Globus pallidus (tissue), 1 donor: ENCODE measurements at places on chromosomes 2 and 18.

DNA sequence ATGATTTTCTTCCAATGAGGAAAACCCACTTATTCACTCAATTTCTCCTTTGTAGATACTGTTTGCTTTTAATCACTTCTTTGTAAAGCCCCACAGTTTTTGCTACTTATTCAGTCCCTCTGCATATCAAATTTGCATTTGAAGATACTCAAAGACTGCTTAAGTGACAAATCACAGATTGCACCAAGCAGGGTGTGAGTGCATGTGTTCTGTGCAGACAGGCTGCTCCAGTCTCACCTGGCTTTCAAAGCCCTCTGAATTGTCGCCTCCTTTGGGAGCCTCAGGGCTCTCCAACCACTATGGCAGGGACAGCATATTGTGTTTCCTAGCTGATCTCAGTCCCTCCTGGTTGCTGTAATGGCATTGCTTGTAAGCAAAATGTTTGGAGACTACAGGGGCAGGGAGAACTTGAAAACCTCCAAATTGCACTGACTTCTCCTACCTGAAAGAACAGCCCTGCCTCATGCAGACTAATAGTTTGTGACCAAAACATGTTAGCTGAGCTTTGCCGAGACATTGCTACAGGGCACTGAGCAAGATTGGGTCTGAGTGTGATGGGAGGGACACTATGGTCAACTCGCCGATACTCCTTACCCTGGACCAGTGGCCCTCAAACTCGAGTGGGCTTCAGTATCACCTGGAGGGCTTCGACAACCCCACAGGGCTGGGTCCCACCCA, 96.8 kb downstream of the POLE4 start:
- no peak for DNase-seq

DNA sequence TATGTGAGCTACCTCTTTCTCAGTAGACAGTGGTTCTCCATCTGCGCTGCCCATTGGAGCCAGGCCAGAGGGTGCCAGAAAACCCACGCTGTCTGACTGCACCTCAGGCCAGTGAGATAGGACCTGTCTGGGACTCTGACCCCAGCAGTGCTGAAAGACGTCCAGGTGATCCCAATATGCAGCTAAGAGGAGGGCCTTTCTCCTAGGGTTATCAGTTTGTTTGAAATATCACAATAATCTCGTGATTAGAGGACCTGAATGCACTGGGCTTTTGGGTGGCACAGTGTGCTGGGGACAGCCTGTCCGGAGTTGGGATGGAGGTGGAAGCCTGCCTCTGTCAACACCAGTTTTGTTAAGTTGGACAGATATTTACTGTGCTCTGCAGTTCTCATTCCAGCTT, 216.3 kb downstream of the LDLRAD4 start:
- DNase-seq: no peak

DNA sequence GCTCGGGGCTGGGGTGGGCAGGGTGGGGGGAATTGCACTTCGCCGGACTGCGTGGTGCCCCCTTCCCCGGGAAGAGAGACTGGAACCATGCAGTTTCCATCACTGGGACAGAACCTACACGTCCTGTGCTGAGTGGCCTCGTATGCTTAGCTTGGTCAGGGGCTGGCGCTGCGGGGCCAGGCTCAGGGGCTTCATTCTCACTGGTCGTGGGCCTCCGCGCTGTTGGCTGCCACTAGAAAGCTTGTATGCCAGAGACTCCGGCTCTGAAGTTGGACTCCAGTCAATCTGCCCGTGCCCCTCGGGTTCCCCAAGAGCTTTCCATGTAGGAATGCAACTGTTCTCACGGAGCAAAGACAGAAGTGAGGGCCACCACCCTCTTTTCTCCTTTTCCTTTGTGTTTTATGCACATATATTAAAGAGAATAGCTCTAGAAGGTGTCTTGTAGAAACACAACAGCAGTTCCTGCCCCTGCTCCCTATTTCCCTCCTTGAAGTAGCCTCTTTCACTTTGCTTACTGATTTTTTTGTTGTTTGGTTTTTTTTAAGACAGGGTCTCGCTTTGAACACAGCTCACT, 64.0 kb upstream of the YWHAQ start:
- no peak for DNase-seq

DNA sequence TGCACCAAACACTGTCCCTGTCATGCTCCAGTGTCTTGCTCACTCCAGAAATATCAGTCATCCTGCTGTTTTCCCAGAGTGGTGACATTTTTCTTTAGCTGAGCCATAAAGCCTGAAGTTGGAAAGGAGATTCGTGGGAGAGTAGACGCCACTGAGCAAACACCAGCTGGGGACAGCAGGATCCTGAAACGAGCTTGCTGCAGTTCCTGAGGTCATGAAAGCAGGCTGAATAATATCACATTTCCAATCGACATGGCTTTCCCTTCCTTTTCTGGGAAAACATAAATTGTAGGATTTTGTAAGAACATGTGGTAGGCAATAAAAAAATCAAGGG, 276.4 kb downstream of the CDCA7 start:
- peak; percentile 1 for DNase-seq

- DNase-seq: no peak
These were observed 4.7 kb downstream of the FMNL2 start for GRCh38 chr2:152339556-152340286.

- no peak for DNase-seq
These were observed 579 bp downstream of the STAT4 start for GRCh38 chr2:191150230-191150599.

DNA sequence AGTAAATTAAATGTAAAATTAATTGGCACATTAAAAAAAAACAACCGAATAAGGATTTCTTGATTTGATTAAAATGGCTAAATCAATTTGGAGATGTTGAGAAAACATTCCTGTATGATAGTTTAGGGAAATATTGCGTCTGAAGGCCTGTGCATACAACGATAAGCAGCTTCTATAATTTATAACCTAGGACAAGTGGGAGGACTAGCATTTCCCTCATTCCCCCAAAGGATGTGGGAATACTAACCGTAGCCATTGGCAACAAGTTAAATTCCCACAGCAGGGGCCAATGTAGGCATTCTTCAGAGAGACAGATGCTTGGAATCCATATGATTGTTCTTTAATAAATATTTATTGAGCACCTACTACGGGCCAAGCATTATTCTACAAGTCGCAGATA, 134.5 kb downstream of the NYAP2 start:
- DNase-seq: no peak

DNA sequence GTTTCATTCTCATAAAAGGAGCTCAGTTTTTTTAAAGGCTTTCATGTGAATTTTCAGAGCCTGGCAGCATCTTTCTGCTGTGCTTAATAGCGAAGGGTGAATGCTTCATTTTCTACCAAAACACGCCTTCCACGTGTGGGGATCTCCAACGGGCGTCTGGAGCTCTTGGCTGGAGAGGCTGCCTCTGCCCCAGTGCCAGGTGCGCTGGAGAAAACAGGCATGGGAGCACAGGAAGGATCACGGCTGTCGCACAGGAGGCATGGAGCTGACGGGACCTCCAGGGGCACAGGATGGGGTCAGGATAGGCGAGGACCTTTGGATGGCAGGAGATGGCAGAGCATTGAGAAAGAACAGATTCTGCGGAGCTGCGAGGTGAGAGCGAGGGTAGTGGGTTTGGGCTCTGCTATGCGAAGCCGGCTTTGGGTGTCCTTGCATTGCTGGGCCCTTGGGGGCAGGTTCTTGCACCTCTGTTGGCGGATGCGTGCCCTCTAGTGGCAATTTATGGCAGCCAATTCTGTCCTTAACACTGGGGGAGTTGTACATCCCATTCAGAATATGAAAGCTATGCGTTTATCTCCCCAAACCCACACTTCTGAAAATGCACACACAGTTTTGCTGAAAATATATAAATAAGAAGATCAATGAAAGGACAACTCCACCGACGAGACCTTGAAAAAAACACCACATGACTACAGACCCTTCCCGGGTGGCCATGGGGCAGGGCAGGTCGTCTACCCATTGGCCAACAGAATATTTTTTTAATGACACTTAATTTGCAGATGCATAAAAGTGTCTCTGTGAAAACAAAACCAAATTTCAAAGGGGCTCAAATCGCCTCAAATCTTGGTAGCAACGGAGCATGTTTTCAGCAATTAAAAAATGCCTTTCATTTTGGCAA, 90.4 kb upstream of the SLC35G4 start:
- DNase-seq: peak; percentile 47

DNA sequence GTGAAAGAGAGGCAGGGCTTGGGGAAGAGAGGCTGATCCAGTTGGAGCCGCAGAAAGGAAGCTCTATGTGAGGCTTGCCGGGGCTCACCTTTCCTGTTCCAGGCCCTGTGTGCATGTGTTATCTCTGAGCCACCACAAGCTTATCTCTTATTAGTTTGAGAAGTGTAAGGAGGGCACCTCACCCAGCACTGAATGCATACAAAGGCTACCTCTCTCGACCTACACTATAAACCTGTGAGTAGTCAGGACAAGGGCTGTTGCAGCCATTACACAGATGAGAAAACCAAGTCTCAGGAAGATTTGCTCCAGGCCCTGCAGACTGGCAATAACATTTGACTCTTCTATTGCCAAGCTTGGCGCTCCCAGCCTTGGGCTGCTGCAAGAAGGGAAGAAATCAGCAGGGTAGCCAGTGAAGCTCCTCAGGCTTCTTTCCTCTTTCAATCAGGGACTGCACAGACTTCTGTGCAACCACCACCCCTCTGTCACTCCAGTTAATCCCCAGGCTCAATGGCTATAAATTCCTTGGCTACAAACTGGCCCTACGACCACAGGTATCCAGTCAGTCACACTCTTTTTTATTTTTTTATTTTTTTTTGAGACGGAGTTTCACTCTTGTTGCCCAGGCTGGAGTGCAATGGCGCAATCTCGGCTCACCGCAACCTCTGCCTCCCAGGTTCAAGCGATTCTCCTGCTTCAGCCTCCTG, 73.8 kb downstream of the CLHC1 start:
- no peak for DNase-seq

GRCh38 chr2:100741880-100742276, 78.1 kb upstream of the NPAS2 start:
- DNase-seq: no peak

- DNase-seq: no peak
These were observed 47.0 kb upstream of the SEMA4C start for GRCh38 chr2:96916646-96917543.

- DNase-seq: no peak
These were observed 84.1 kb downstream of the BOD1L2 start for GRCh38 chr18:57230861-57231585.

DNA sequence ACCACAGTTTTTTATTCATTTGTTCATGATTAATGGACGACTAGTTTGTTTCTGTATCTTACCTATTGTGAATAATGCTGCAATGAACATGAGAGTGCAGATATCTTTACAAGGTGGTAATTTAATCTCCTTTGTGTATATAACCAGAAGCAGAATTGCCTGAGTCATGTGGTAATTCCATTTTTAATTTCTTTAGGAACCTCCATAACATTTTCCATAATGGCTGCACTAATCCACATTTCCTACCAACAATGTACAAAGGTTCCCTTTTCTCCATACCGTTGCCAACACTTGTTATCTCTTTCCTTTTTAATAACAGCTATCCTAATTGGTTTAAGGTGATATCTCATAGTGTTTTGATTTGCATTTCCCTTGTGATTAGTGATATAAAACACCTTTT, 36.5 kb downstream of the NCOA1 start:
- DNase-seq: no peak

- no peak for DNase-seq
These were observed 18.2 kb downstream of the BMP10 start for GRCh38 chr2:68853035-68853434.

- DNase-seq: no peak
These were observed 15.0 kb upstream of the GPC1 start for GRCh38 chr2:240420206-240421104.

DNA sequence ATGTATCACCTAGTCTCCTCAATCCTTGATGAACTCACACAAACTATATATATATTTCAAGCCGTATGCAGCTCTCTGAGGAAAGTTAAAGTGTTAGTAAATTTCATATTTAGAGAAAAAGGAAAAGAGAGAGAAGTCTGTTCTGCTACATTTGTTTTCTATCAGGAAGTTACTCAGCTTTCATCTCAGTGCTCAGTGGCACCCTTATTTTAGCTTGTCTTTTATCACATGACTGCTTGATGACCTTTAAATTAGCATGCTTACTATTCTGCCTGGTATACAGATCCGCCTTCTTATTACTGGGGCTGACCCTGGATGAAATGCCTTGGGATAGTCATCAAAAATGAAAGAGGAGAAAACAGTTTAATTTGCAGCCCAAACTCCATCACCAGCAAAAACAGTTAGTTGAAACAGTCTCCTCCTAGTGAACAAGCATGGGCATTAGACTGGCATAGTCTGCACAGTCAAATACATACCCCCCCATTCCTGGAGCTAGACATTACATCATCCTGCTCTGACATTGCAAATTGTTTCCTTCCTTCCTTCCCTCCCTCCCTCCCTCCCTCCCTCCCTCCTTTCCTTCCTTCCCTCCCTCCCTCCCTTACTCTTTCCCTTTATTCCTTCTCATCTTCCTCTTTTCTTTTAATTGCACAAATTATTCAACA, 215.7 kb downstream of the TMEM182 start:
- no peak for DNase-seq

DNA sequence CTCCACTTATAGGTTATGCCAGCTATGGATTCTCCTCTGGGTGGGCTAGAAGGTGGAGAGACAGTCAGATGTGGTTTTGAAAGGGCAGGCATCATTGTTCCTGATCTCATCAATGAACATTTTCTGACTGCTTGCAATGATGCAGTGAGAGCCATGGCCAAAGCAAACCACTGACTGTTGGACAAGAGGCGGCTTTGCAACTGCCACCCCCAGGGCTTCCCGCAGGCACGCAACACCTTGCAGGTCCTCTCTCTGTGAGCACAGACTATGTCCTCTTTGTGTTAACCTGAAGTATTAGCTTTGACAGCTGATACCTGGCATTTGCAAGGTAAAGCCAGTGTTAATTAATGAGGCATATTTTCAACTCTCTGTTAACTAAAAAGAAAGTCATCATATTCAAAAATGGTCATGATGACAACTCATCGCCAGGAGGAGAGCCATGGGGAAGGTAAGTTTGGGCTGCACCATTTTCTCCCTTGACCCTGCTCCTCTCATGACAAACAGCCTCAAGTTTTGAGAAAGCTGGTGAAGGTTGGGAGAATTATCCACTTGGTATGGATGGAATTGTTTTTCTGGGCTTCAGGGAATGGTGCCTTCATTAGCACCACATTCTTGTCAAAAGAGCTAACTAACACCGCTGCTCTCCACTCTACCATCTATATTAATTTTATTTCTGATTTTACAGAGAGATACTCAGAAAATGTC, 14.9 kb upstream of the FAM124B start:
- DNase-seq: no peak

- DNase-seq: no peak
These were observed 454.1 kb upstream of the SALL3 start for GRCh38 chr18:78525366-78526111.

GRCh38 chr18:75247611-75248421, 37.2 kb downstream of the TSHZ1 start:
- peak; percentile 66 for DNase-seq

GRCh38 chr2:38037757-38038621, 38.0 kb downstream of the CYP1B1 start:
- no peak for DNase-seq

- no peak for DNase-seq
These were observed 2.4 kb upstream of the MERTK start for GRCh38 chr2:111896024-111896423.

DNA sequence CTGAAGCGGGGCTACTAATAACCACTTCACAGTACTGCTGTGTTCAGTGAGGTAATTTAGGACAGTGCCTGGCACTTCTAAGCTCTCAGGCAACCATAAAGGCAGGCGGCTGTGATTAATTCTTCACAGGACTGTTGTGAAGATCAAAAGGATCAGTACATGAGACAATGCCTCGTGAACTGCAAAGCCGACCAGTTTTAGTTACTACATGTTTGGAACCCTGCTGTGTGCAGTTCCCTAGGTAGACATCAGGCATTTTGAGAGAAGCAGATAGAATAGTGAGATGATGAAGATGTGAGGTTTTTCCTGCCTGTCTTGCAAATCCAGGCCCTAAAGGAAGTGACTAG, 19.1 kb downstream of the EFHD1 start:
- DNase-seq: no peak
